ENCODE measurements at places on chromosomes 5 and 9. TPM values are rescaled to one million over a fixed set of nuclear protein-coding genes. Genes with fewer than 3 reads are reported as not detected.

DNA sequence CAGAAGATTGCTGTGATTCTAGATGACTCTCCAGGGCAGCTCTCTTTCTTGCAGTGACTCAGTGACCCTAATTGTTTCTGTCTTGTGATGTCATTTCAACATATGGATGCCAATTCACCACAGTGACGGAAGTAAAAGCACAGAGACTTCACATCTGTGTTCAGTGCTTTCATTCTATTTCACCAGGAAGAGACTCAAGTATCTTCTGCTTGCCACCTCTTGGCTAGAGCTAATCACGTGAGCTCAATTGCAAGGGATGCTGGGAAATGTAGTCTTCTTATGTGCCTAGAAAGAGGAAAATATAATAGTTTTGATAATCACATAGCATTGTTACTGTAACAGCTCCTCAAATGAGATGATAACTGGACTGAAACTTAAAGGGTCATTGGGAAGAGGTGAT, 453.3 kb upstream of the KLF4 start:
- DNase-seq, result no peak

CRHBP gene
- not detected for total RNA-seq

ZNF300 gene
- total RNA-seq, result 10.8 TPM

- DNase-seq, result no peak
Observed at GRCh38 chr9:127613583-127613954, 1.5 kb downstream of the STXBP1 start.

- no peak for DNase-seq
Observed at GRCh38 chr5:163622799-163623198, 117.4 kb downstream of the MAT2B start.

GRCh38 chr5:119346394-119346793, 9.4 kb upstream of the TNFAIP8 start:
- no peak for DNase-seq

DNA sequence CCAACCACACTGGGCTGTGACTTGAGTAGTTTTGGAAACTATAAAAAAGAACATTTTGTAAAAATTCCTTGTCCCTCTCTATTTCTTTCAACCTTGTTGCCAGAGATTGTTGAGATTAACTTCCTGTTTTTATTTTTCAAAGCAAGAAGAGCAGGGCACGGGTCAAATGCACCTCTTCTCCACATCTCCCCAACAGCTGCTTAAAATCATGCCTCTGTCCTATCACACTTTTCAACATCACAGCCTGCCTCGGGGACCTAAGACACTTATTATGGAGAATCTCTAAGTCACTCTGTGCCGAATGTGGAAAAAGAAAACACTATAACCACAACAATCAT, 280.3 kb upstream of the TNC start:
- no peak for DNase-seq

DNA sequence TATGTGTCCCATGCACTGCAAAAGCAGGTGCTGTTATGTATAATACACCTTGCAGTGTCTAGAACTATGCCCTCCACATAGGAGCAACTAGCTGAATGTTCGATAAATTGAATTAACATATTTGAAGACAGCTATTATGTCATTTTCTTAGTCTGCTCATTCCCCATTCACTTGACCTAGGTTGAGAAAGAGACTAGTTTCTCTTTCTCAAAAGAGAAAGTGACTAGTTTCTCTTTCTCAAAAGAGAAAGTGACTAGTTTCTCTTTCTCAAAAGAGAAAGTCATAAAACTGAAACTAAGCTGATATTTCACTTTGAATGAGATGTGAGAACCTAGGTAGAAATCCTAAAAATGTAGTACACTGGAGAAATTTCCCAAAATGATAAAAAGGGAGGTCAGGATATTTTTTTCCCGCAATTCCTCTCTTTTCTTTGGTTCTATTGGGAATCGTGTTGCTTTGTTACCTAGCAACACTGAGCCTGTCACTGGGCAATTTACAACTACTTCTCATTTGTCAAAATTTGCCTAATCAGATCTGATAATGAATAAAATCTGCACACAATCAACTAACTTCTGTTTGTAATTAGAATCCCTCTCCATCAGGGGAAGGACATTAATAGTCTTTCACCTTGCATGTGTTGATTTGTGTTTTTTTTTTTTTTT, 132.0 kb upstream of the GRIA1 start:
- DNase-seq, result no peak

DNA sequence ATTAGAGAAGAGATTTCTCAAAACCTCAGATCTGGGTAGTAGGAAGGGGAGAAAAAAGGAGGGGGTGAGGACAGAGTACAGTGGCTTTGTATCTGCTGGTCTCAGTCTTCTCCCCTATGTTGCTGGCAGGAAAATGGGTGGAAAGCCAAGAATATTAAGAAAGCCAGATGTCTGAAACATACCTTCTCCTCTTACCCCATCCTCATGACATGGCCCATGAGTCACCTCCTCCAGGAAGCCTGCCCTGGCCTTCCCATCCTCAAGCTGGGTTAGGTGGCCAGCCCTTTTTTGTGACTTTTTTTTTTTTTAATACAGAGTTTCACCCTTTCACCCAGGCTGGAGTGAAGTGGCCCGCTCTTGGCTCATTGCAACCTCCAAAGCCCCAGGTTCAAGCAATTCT, 61.8 kb downstream of the ABCA1 start:
- no peak for DNase-seq

GRCh38 chr9:89669361-89669842, 64.6 kb downstream of the GADD45G start:
- no peak for DNase-seq

- DNase-seq, result no peak
Observed at GRCh38 chr9:123162791-123163345, 105.5 kb downstream of the STRBP start.

SLC4A9 gene
- total RNA-seq, result 0.04 TPM

- no peak for DNase-seq
Observed at GRCh38 chr5:142849466-142849865, 79.3 kb downstream of the ARHGAP26 start.

- no peak for DNase-seq
Observed at GRCh38 chr5:55134053-55134722, 25.8 kb upstream of the GPX8 start.

GRCh38 chr5:174303437-174304045, 258.0 kb downstream of the NSG2 start:
- no peak for DNase-seq

DNA sequence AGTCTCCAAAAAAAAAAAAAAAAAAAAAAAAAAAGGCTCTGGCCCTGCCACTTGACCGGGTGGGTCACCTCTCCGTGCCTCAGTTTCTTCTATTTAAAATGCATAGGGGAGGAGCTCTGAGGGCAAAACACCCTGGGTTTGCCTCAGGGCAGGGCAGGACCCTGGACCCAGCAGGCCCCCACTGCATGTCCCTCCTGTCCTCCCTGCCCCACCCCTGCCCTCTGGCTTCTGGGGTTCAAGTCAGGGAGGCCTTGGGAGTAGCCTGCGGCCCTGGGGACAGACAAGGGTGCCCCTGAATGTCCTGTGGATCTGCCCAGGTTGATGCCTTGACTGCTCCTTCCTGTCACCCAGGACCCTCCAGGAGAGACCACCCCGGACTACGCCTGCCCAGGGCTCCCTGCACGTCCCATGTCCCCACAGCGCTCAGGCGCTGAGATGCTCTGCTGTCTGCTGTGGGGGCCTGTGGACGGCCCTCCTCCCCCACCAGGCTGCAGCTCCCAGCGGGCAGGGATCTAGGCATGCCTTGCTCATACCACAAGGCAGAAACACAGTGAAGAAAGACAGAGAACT, 35.4 kb downstream of the ADAMTS2 start:
- no peak for DNase-seq

- no peak for DNase-seq
Observed at GRCh38 chr5:161546470-161547301, at the start of gene GABRB2. TSS of gene GABRB2 (minus strand) at chr5:161546725. CDS start at chr5:161546643, 82 bp downstream.

VCAN gene
- 2.6 TPM for total RNA-seq

AJM1 gene
- 0.42 TPM for total RNA-seq

GRCh38 chr5:74406844-74407243, 233.7 kb downstream of the ENC1 start:
- DNase-seq, result no peak

TRIM14 gene
- 35.0 TPM for total RNA-seq
